Right lobe of liver (tissue), 6 donors: ENCODE measurements at places on chromosomes 3 and 15.

GRCh38 chr15:55522742-55523450 is 14.9 kb upstream of the DNAAF4 start:
- no peak for DNase-seq

DNA sequence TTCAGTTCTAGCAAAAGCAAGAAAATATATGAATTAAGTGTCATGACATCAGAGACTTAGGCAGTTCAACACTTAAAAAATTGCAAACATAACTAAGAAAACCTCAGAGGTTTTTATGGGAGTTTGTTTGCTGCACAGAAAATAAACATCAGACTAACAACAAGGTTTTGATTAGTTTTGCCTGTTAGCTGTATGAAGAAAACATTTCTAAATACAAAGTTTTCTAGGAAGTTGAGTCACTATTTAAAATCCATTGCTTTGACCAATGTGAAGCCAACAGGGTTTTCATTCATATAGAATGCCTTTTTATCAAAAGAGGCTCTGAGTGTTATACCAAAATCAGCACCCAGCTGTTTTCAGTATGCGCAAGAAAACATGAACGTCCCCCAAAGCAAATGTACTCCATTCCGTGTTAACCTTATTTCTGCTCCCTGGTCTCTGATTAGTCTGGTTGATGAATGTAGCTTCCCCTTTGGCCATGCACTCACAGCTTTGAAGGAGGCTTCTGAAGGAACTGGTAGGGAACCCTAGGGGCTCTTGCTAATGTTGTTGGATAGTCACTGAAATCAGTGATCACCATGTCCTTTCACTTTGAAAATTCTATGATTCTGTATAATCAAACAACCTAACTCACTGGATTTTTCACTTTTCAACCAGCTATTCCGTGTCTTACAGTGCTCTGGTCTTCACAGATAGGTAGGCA is 89.6 kb upstream of the TSEN2 start:
- DNase-seq, result no peak

DNA sequence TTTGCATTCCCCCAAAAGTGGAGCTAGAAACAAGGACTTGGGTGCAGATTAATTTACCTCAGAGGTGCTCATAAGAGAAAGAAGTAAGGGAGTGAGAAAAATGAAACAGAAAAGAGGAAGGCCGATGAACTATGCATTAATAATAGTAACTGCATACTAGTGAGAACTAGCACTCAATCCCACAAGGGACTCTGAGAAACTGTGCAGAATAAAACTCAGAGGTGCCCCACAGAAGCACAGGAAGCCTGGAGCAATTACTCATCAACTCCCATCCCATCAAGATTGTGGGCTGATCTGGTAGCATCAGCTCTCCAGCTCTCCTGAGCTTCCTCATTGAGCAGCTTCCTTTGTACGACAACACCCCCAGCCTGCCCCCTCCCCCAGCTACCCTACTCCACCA is 50.8 kb downstream of the CLDN18 start:
- no peak for DNase-seq

GRCh38 chr3:135805752-135806151 is 159.8 kb upstream of the PPP2R3A start:
- no peak for DNase-seq

GRCh38 chr15:65077981-65078352 is 1.4 kb downstream of the KBTBD13 start:
- DNase-seq, result no peak

- DNase-seq, result no peak
These were observed 16.6 kb upstream of the ADIPOQ start for GRCh38 chr3:186825872-186826409.

DNA sequence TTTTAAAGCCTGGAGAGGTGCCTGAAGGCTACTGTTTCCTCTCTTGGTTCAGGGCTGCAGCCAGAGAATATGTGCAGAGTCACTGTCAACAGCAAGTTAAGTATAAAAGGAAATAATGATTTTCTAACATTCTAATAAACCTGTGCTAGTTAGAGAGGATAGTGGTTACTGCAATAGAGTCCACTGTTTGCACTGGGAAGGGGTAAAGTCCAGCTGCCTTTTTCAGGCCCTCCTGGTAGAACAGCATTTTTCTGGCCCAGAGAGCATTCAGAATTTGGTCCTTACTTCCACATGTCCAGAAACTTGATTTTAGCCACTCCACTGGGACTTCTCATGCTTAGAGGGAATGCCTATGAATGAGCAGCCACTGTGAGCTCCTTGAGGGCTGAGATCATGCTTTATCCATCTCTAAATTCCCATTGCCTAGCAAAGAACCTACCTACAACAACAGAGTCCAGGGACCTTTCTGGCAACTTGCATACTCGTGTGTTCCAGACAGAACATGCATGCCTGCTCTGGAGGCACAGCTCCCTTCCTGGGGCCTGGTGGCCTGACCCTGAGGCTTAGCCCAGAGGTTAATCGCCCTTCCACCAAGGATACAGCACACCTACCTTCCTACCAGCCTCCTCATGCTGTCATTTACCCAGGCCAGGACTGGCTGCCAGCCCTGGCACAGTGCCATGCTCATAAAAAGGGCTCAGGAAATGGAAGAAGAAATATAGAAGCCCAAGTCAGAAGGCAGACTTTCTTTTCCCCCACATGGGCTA is 50.3 kb upstream of the ATP13A3 start:
- DNase-seq, result peak; percentile 76

DNA sequence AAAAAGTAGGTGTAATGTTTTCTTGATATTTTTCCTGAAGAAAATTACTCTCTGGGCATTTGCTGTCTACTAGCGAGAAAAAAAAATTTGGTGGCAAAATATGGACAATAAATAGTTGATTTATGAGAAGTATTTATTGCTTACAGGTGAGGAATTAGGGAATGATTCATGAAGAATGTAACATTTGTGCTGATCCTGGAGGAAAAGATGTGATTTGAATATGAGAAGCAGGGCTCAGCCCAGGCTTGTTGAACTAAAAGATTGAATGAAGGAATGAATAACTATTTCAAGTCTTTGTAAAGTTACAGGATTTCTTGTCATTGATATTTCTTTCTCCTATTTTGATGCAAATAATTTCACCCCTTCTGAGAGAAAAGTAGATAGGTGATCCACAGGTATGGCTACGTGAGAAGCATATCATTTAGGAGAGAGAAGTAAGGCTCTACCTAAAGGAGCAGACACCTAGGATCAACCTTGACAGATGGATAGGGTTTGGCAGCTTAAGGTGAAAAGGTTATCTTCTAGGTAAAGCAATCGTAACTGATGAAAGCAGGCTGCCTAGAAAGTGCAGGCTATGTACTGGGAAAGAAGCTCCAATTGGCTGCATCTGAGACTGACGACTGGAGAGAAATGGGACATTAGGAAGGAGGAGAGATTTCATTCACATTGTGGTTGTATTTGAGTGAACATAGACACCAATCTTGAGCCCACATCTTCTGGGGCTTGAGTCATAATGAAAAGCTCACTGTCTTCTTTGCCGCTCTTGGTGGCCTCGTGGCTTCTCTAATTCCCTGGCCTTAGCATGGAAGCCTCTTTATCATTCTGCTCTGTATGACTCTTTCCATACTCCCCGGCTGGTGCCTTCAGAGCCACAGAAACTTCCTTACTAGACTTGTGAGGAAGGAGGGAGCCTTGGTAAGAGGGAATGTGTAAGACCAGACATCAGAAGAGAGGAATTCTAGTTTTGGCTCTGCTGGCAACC is 106.5 kb downstream of the P3H2 start:
- DNase-seq, result no peak

GRCh38 chr15:42483677-42484076 is 7.3 kb downstream of the ZNF106 start:
- DNase-seq, result no peak

DNA sequence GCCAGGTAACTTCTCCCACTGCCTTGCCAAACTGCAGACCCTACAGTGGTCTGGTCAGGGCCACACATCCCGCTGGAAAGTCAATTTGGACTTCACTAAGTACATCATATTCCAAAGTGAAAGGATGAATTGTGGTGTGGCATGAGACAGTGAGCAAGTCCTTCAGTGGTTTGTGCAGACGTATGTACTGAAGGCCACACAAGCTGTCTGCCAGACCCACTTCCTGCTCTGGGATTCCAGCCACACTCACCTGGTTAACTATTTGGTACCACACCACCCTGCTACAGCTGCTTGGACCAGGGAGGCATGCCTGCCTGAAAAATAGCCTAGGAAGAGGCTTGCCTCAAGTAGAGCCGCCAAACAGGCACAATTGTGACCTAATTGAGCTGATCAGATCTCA is 94.1 kb upstream of the STRIT1 start:
- no peak for DNase-seq

GRCh38 chr3:3305084-3305483 is 125.6 kb upstream of the CRBN start:
- DNase-seq, result no peak

DNA sequence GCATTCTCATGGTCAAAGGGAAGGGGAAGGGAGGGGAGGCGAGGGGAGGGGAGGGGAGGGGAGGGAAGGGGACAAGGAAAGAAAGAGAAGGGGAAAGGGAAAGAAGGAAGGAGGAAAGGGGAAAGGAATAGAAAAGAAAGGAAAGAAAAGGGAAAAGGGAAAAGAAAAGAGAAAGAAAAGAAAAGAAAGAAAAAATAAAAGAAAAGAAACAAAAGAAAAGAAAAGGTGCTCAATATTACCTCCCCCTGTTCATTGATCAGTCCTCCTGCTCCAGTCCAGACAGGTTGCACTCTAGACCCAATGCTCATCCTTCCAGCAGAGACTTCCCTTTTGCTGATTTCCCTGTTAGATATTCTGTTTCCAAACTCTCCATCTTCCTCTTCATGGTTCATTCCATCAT is 18.0 kb upstream of the OR5K3 start:
- no peak for DNase-seq

DNA sequence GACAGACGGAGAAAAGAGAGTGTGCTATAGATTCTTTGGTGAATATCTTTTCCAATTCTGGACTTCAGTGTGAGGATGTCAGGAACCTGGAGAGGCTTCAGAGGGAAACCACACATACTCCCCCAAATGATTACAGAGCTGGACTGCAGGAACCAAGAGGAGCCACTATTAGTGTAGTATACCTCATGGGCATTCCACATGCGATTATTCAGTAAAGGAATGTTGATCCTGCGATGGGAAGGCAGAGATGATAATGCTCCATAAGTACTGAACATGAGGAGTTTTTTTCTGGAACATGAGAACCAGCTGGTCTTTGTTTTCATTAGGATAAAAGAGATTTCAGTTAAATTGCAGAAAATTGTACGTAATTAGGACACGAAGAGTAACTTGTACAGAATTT is 18.7 kb downstream of the STARD9 start:
- DNase-seq, result no peak

GRCh38 chr3:183188895-183189462 is 26.4 kb upstream of the LAMP3 start:
- no peak for DNase-seq

DNA sequence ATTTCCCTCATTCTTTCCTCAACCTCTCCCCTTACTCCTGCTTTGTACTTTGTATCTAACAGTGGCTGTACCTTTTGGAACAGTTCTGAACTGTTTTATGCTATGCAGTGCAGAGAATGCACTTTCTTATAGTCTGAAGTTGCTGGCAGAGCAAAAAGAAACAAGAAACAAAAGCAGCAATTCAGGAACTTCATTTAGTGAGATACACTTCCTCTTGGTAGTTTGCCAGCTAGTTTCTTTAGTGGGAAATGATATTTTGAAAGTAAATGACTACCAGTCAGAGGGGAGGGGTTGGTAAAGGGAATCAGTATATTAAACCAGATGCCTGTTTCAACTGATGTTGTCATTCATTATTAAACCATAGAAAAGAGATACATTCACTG is 55.0 kb upstream of the CHD2 start:
- no peak for DNase-seq

DNA sequence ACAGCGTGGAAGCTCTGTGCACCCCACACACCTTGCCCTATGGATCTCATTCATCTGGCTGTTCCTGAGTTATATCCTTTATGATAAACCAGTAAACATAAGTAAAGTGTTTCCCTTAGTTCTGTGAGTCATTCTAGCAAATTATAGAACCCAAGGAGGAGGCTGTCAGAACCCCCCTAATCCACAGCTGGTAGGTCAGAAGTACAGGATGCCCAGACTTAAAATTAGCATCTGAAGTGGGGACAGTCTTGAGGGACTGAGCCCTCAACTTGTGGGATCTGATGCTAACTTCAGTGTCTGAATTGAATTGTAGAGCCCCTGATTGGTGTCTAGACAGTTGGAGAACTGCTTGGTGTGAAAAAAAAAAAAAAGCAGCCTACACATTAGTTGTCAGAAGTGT is 75.1 kb downstream of the B3GNT5 start:
- DNase-seq, result no peak

DNA sequence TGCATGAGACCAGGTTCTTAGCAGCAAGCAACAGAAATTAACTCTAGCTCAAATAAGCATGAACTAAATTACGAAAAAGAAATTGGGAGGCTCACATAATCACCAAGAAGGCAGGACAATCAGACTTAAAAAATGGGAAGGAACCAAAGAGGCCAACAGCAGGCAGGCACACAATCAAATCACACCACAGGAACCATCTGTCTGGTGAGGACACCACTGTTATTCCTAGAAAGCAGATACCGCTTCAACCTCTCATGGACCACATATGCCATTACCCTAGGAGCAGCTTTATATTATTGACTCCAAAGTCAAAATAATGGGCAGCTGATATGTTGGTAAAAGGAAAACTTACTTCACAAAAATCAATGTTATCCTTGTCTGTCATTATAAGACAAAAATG is 51.6 kb downstream of the SUCLG2 start:
- DNase-seq, result no peak

GRCh38 chr3:69368129-69368741 is 17.7 kb downstream of the FRMD4B start:
- DNase-seq, result no peak
